Activated gamma-delta T cell treated with anti-CD3 and anti-CD28 coated beads, Interleukin-2, amount 50 U/mL, for 16 hours (primary cell): ENCODE measurements at places on chromosomes 5 and 9.

GRCh38 chr5:5436203-5436760 lies 13.8 kb downstream of the ICE1 start:
- DNase-seq, result no peak

- DNase-seq, result no peak
These were observed 307.9 kb upstream of the SMARCA2 start for GRCh38 chr9:1707291-1707690.

DNA sequence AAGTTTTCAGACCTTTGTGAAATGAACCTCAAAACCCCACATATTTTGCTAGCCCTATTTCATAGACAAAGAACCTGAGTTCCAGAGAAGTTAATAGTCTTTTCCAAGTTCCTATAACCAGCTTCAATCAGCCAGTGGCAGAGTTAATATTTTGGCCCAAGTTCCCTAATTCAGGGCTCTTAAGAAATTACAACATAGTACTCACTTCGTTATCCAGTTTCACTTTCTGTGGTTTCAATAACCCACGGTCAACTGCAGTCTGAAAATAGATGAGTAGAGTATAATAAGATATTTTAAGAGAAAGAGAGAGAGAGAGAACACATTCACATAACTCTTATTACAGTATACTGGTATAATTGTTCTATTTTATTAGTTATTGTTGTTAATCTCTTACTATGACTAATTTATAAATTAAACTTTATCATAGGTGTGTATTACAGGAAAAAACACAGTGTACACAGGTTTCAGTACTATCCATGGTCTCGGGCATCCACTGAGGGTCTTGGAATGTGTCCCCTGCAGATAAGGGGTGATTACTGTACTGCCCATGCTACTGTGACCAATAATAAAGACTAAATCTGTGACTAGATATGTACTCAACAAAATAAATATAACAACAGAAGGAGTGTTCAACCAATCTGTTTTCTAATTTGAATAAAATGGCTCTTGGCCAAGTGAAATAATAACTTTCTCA lies 9.3 kb upstream of the MYOT start:
- DNase-seq, result no peak

DNA sequence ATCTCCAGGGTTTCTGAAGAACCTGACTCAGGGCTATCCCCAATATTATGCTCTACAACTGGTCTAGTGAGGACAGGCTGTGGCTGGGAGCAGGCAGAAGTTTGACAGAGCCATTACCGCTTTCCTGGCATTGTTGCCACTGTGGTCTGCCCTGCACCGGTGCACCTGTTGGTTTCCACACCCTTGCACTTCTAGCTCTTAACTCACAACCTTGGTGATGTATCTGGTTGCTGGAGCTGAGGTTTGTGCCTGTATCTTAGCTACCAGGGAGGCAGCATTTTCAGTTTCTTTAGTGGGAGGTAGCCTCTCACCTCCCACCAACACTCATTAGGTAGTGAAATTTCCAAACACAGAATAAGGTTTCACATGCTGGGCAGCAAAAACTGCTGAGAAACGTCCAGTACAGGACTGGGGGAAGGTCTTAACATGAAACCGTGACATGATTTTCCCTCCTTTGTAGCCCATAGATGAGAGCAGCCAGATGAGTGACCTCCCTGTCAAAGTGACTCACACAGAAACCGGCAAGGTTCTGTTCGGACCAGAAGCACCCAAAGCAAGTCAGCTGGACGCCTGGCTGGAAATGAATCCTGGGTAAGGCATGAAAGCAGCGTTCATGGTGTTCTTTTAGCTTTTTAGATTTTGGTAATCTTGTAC lies 57.7 kb downstream of the SMARCA2 start:
- no peak for DNase-seq

DNA sequence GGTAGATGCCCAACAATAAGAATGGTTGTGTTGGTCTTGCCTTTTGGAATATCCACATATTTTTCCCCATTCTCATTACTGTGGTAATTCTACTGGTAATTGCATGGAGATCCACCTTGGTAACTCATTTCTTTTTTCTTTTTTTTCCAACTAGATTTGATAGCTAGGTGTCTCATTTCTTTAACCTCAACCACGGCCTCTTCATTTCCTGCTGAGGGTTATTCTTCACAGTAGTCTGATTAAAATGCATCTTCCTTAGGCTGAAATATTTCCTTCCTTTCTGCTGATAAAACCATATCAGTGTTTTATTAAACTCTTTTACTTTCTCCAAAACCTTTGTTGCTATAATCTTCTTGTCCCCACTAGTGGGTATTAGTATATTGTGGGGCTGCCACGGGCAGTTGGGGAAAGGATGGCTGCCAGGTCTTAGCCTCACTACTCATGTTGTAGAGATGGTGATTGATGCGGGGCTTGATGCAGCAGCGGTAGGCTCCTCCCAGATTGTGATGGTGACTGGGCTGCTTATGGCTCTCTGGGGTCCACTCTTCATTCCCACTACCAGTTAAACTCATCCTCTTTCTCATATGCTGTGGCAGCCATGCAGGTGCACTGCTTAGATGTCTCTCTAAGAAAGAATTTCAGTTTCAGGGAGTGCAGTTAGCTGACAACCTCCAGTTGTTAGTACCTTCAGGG lies 35.9 kb downstream of the KIF2A start:
- DNase-seq, result no peak

GRCh38 chr9:129571298-129572051 lies 49.4 kb downstream of the C9orf50 start:
- DNase-seq, result no peak

- no peak for DNase-seq
These were observed 101.5 kb downstream of the DEPDC1B start for GRCh38 chr5:60598424-60598823.

DNA sequence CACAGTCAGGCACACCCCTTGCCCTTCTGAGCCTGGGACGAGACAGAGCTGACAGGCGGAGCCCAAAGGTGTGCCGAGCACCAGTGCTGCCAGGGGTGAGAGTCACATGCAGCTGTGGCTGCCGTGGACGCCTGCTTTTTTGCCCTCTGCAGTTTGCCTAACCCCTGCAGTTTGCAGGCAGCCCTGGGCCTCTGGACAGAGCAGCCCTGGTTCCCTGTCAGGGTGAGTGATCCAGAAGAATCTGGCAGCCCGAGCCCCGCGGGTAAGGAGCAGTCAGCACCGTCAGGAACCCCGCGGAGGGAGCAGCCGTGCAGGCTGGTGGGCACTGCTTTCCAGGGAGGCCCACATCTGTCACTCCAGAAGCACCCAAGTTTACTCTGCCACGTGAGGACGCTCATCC lies 30.3 kb downstream of the CEP72 start:
- DNase-seq, result no peak

GRCh38 chr5:77221115-77221514 lies 10.6 kb downstream of the PDE8B start:
- DNase-seq, result no peak

DNA sequence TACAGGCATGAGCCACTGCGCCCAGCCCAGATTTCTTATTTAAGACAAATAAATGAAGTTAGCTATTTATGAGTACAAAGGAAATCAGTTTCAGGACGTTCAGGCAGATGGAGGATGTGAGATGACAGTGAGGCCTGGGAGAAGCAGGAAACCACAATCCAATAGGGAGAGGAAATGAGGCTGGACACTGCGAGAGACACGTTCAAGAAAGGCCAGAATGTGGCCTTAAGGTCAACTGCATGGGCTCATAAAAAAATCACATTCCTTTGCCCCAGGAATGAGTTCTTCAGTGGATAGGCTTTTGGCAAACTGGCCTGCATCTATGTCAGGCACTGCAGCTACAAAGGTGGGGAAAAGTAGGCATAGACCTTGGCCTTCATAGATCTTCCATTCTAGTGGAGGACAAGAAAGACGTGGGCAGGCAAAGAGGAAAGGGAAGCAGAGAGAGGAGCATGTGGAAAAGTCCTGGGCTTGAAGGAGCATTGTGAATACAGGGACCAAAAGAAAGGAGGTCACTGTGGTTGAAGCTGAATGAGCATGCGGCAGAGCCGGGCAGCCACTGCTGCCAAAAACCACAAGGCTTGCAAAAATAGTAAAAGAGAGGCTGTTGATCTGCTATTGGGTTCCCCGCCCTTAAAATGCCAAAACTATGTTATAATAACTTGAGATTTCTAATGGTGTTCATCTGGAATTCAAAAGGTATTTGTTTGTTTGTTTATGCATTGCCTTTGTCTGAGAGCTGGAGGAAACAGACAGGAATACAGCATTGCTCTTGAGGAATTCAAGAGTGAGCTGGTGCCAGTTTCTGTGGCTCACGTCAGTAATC lies 133.0 kb downstream of the GNA14 start:
- DNase-seq, result no peak

- DNase-seq, result no peak
These were observed 359.0 kb upstream of the DMAC1 start for GRCh38 chr9:8158574-8158973.

GRCh38 chr9:12516573-12516972 lies 176.6 kb upstream of the TYRP1 start:
- no peak for DNase-seq

GRCh38 chr9:93223260-93224180 lies 39.6 kb downstream of the WNK2 start:
- DNase-seq, result no peak

DNA sequence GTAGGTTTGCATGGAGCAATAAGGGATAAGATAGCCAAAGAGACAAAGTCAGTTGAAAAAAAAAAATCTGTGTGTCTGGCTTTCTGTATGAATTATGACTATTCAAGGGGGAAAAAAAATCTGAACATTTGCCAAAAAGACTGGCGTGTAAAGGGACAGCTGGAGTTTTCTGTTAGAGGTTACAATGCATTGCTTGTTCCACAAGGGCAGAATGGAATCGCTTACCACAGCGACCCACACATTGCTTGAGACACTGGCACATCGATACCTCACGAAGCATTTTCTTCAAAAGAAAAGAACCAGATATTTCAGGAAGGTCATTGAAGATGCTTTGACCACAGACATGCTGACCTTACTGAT lies 327.8 kb downstream of the TMEM167A start:
- DNase-seq, result no peak

DNA sequence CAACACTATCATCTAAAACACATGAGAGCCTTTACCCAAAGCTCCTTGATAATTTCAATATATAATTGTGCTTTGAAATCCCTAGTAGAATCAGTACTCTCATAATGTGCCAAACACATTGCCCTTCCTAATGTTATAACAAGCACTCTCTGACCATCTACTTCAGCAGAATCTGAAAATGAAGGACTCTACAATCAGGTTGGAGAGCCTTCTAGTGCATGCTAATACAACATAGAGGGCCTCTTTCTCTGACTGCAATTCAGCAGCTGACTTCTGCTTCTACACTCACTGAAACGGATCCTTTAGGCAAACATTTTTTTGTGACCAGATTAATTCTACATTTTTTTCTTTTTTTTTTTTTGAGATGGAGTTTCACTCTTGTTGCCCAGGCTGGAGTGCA lies 155.6 kb downstream of the EPB41L4A start:
- no peak for DNase-seq

- DNase-seq, result no peak
These were observed 49.4 kb downstream of the PLK2 start for GRCh38 chr5:58410441-58410840.

GRCh38 chr5:123035918-123036390 lies 571 bp downstream of the PPIC start:
- DNase-seq, result no peak

DNA sequence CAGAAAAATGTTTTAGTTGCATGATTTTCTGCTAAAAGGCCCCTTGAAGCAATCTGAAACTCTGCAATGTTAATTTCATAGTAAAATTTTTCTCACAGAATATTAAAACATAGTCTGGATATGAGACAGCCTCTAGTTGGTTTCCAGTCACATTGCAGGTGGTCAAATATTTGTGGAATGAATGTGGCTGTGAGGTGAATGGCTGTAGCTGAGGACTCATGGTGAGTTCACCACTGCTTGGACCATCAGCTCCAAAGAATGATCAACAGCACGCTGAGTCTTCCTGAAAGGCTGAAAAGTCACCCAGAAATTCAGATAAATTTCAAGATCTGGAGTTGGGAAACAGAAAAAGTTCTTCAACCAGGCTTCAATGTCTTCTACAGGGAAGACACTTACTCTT lies 79.8 kb downstream of the MAT2B start:
- DNase-seq, result no peak

DNA sequence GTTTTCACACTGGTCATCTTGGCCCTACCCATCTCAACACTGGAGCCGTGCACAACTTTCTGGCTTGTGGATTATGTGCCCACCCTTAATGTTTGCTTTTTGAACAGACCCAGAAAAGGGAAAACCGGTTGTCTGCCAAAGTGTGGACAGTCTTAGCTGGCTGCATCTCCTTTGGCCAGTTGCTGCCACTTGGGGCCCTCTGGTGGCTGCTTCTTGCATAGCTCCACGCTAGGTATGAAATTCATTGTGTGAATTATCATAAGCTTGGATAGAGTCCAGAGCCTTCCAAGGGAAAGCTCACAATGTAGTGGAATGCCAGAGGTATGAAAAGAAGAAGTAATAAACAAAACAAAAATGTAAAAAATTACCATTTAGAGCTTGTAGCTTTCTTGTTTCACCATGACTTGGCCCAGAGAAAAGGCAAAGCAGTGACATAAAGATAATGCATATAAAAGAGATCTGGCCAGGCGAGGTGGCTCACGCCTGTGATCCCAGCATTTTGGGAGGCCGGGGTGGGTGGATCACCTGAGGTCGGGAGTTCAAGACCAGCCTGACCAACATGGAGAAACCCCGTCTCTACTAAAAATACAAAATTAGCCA lies 12.5 kb upstream of the SLC36A3 start:
- DNase-seq, result peak; percentile 3

- DNase-seq, result no peak
These were observed 10.1 kb downstream of the IRF1 start for GRCh38 chr5:132480546-132480892.

DNA sequence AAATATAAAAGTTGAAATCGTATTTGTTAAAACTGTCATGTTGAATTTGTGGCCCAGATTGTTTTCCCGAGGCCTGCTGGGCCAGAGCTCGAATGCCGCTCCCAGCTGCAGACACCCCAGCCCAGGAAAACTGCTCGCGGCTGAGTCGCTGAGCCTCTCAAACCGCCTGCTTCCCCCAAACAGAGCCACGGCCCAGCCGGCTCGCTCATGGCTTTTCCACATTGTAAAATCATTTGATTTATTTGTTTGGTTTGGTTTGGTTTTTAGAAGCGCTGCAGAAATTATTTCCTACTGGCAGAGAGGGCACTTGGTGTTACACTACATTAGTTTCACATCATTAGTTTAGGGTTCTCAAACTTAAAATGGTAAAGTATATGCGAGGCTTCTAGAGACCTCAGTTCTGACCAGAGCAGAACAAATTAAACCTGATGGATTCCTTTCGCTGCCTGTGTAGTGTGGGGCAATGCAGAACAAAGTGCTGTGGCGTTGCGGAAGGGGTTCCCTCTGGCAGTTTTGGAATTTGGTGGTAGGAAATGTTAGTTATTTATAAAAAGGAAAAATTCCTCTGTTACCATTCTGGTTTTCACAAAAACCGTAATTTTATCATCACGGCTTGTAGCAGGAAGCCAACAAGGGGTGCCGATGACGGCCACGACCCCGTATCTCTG lies 156.5 kb upstream of the PITX1 start:
- no peak for DNase-seq

GRCh38 chr9:75001719-75002421 lies 26.2 kb downstream of the CARNMT1 start:
- no peak for DNase-seq

GRCh38 chr5:76223696-76224095 lies 140.5 kb downstream of the SV2C start:
- DNase-seq, result no peak
